ENCODE measurements at places on chromosomes 2 and 18.

DNA sequence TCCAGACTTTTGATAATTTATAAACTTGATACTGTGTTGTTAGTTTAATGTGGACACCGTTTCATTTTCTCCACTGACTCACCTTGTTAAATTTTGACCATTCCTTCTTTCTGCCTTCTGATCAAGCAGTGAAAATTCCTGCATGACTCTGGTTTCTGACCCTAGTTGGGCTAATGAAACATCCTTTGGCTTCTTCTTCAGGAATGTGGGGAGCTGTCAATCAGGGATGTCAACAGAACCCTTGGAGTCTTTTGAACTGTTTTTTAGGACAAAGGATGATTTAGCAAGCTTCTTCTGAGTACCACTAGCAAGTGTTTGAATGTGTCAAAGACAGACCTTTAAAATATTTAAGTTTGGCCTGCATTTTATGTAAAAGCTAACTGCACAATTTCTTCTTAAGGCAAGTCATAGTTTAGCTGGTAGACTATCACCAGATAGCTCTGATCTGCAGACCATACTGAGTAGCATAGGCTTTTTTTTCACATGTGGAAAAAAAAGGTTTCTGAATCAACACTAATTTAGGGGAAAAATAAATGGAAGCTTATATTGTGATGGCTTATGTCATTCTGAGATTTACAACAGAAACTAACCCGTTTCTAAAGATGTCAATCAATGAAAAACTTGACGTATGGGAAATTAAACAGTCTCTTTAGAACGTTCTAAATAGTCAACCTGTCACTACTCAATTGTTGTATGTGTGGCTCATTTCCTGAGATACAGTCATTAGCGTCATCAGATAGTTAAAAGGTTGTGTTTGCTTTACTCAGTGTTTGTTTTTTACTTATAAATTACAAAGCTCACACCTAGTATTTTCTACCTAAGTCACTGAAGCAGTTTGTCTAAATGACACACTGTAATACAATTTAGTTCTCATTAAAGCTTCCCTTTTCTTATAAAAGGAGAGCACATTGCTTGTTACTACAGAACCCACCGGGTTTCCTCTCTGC lies 311.4 kb downstream of the PTPRM start:
- no peak for DNase-seq

GRCh38 chr2:154827286-154827685 lies 128.8 kb downstream of the KCNJ3 start:
- DNase-seq, result no peak

DNA sequence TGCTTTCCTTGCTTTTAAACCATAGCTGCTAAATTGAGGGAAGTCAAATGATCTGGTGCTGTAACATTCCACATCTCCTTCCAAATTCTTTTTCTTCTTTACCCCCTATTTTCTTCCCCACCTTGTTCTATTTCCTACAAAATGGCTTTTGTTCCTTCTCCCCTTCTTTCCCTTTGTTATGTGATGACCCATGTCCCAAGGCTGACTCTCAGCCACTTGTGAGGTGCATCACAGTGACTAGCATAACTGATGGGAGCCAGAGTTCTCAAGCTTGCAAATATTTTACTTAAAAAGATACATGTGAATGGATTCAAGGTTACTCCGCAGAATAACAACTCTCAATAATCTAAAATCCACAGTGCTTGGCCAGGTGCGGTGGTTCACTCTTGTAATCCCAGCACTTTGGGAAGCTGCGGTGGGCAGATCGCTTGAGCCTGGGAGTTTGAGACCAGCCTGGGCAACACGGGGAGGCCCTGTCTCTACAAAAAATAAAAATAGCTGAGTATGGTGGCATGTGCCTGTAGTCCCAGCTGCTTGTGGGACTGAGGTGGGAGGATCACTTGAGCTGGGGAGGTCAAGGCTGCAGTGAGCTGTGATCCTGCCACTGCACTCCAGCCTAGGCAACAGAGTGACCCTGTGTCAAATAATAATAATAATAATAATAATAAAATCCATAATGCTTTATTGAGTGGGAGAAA lies 100.1 kb upstream of the CERS6 start:
- no peak for DNase-seq

- no peak for DNase-seq
Observed at GRCh38 chr2:207385903-207386302, 143.9 kb upstream of the CREB1 start.

DNA sequence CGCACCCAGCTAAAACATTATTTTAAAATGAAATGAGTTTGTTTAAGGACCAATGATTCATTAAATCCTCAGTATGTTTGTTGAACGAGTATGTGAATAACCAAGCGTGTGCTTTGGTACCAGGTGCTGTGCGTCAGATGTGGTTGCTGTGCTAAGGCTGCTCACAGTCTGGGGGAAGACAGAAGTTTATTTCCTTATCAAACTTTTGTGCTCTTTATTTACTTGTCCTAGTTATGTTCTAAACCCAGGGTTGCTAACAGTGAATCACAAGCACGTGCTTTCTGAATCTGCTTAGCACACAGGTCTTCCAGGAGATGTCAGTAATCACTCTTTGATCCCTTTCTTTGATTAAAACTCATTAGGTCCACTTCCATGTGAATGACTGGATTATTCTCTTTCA lies 37.0 kb downstream of the RAPGEF4 start:
- DNase-seq, result no peak

GRCh38 chr18:12449051-12449785 lies 41.5 kb downstream of the PRELID3A start:
- no peak for DNase-seq

- no peak for DNase-seq
Observed at GRCh38 chr2:155840661-155841060, 491.9 kb downstream of the NR4A2 start.

GRCh38 chr2:20612925-20613916 lies 37.7 kb downstream of the HS1BP3 start:
- DNase-seq, result no peak

DNA sequence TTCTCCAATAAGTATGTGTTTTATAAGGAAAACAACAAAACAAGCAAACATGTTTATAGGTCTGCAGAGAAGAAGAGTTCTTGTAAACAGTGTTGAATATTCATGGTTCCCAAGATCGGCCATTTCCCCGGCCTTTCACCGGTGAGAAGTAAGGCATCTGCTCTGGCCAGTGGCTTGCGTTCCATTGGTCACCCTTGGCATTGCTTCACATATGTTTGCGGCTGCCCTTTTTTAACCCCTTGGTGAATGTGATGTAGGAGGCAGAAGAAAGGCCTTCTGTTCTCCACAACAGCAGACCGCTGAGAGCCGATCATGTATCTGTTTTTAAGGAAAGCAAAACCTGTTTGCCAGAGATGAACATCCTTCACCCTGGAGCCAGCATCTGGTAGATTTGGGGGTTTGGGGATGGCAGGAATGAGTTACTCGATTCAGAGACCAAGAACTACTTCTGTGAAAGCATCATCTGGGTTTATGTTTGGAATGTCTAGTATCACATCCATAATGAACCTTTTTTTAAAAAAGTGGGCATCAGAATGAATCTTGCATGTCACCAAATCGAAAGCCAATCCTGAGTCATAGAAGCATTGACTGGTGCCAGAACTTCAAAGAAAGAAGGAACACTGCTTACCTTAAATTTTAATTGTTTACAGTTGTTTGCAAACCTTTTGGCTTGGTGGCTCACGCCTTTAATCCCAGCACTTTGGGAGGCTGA lies 112.3 kb downstream of the AGAP1 start:
- no peak for DNase-seq

DNA sequence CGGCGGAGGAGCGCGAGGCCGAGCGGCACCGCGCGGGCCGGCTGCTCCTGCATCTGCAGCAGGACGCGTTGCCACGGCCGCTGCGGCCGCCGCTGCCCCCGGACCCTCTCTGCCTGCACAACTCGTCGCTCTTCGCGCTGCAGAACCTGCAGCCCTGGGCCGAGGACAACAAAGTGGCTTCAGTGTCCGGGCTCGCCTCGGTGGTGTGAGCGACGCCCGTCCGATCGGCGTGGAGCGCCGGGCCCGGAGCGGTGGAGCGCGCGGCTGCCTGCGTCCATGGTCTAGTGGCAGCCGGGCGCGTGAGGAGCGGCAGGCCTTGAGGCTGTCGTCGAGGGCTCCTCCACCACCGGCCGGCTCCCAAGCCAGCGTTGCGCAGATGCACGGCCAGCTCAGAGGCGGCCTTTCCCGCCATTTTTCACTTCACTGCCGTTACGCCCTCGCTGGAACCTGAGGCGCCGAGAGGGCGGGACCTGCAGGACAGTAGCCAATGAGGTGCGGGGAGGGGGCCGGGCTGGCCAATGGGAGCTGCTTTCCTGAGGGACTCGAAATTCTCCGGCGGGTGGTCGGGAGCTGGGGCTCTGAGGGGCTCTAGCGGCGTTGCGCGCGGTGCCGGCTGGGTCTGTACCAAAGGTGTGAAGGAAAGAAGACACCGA lies 1.9 kb downstream of the TLX2 start:
- no peak for DNase-seq

GRCh38 chr18:3088449-3088848 lies 75.5 kb upstream of the LPIN2 start:
- DNase-seq, result no peak

GRCh38 chr2:234699456-234699855 lies 202.6 kb upstream of the ARL4C start:
- no peak for DNase-seq

DNA sequence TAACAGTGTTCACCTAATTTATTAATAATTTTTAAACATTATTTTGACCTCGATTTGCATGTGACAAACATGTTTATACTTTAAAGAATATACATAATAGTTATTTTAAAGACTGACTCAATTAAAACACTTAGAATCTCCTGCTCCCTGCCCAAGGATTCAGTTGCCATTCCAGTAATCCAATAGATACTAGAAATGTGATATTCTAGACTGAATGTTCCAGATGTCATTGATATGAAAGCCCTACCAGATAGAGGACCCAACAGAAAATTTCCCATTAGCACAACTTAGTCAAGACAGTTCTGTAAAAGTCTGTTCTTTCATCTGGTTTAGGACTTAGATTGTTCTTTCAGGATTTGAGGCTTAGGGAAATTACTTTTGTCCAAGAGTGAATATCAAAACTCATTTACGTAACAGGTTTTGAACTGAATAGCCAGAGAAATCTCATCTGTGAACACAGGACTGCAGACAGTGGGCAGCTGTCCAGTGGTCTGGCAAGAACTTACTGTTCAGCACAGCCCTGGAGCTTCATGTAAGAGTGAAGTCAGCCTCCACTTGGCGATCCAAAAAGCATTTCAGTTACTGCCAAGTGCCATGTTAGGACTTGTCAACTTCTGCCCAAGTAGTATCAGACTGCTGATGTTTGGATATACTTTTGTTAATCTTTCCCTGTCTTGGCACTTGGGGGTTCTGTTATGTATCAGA lies 77.5 kb downstream of the OSBPL6 start:
- no peak for DNase-seq

DNA sequence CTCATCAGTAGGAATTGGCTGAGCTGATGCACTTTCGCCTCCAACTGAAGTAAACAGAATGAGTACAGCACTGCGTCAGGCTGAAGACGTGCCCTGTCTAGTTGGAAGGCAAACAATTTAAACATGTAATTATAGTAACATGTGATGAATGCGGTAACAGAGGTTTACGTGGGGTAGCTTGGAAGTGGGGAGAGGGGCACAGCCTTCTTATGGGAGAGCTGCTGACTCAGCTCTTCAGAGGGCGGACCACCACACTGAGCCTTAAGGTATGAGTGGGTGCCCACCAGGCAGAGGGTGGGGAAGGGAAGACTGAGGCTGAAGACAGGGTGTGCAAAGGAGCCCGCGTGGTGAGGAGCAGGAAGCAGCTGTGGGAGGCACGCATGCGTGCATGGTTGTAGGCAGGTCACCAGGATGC lies 6.2 kb upstream of the EHD3 start:
- no peak for DNase-seq

DNA sequence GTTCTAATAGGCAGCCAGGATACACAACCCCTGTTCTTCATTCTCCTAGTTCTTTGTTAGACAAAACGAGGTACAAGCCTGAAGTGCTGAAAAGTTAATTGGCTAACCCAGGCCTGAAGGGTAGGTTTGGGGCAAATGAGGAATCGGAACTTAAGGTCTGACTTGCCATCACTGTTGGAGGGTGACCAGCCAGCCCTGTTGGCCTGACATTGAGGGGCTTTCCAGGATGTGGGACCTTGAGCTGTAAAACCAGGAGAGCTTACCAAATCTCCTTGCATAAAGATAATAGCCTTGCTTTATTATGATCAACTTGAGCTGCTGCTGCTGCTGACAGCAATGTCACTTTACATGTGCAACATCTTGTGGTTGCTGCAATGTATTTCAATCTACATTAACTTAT lies 256.0 kb downstream of the VAPA start:
- DNase-seq, result no peak

- DNase-seq, result no peak
Observed at GRCh38 chr18:39421276-39421675, 1855.7 kb upstream of the CELF4 start.

DNA sequence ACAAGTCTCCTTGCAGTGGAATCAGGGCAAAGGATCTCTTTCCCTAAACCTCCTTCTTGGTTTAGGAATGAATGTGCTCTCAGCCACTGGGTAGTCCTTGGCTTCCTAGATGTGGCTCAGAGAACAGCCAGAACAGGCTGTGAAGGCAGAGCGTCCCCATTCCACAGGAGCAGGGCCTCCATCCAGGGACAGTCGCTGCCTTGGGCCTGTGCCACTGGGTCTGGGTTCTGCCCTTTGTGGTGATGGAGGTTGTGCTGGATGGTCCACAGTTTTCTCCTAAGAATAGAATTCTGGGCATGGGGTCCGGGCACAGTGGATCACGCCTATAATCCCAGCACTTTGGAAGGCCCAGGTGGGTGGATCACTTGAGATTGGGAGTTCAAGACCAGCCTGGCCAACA lies 516.5 kb upstream of the RAB6C start:
- DNase-seq, result no peak

GRCh38 chr18:73318739-73319479 lies 451.1 kb upstream of the NETO1 start:
- DNase-seq, result no peak

DNA sequence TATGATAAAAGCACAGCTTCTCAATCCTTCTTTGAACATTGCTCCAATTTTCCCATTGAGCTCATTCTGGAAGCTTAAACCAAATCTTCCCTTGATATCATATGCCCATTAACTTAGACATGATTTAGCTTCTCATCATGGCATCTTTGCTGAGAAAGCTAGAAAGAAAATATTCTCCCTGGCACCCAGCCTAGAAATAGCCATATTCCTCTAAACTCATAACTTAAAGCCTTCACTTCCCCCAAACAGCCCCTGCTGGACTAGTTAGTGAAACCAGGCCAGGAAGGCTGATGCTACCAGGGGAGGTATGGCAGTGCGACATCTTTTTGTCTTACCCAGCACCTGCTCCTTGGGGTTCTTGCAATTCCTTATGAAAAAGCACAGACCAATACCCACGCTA lies 4.3 kb downstream of the AAK1 start:
- no peak for DNase-seq
